Urinary bladder (tissue), 4 donors: ENCODE measurements at places on chromosomes 7 and 10. TPM values are rescaled to one million over a fixed set of nuclear protein-coding genes. Genes with fewer than 3 reads are reported as not detected.

Gene SLC16A9
- total RNA-seq, result 9.2 TPM

Gene KNDC1
- total RNA-seq, result 1.2 TPM

Gene MRLN
- total RNA-seq, result 5.7 TPM

Gene CYP2C8
- total RNA-seq, result 1.1 TPM

Gene GFRA1
- total RNA-seq, result 60.9 TPM

Gene GJD4
- not detected for total RNA-seq

Gene GBX1
- not detected for total RNA-seq

Gene ABCA13
- total RNA-seq, result 2.0 TPM

Gene SPDYE2
- total RNA-seq, result 0.16 TPM

Gene DYNC1I1
- 2.2 TPM for total RNA-seq

Gene DLG5
- total RNA-seq, result 30.3 TPM

Gene HMX3
- total RNA-seq, result not detected

Gene RELN
- total RNA-seq, result 26.3 TPM

Gene SLC18A3
- 0.11 TPM for total RNA-seq

Gene TBX20
- total RNA-seq, result 14.0 TPM

Gene SPDYE1
- total RNA-seq, result not detected
